ENCODE measurements at places on chromosomes 13 and 19. TPM values are rescaled to one million over a fixed set of nuclear protein-coding genes. Genes with fewer than 3 reads are reported as not detected.

DNA sequence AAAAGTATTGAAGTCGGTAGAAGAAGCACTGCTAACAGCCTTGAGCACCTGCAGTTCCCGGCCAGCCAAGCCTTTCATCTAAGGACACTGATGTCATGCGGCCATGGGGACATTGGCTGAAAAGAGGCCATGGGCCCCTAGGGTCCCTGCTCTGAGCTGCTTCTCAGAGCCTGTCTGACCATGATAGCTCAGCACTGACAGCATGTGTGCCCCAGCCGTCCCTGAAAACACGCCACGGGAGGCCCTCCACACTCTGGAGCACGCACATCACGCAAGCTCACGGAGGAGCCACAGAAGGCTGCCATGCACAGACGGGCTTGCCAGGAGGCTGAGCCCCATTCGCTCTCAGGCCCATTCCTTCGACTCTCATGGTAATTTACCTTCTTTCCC, 51.8 kb downstream of the MLLT1 start:
- DNase-seq: no peak

DNA sequence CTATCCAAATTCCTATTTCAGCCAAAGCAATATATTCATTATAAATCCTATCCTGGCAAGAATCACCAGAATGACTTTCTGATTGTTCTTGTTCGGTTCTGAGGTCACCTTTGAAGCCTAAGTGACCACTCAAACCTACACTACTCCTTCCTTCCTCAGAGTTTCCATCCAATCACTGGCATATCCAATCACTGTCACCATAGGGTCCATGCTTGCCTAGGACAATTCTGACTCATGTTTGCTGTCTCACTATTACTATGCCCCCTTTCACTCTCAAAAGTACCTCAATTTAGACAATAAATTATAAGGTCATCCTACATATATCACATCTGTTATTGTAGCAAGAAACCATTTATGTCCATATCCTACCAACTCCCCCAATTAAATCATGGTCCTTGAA, 58.9 kb downstream of the UBL3 start:
- no peak for DNase-seq

DNA sequence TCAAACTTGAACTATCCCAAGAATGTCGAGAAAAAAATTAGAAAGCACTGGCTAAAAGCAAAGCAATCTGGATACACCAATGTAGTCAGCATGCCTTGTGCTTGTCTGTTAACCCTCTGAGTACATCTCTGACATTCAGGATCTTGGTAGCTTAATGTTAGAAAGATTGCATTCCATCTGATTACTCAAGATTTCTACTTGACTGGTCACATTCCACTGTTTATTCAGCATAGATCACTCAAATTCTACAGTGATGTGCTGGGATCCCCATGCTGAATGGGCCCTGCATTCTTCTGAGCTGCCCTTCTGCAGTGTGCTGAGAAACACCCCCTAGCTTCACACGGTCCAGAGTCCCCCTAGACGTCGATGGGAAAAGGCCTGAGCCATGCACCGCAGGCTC, 295.4 kb upstream of the MAB21L1 start:
- no peak for DNase-seq

GRCh38 chr13:24834902-24835510, 71.0 kb downstream of the RNF17 start:
- peak; percentile 0 for DNase-seq

- DNase-seq: no peak
These were observed 37.2 kb upstream of the LRCH1 start for GRCh38 chr13:46515803-46516202.

DNA sequence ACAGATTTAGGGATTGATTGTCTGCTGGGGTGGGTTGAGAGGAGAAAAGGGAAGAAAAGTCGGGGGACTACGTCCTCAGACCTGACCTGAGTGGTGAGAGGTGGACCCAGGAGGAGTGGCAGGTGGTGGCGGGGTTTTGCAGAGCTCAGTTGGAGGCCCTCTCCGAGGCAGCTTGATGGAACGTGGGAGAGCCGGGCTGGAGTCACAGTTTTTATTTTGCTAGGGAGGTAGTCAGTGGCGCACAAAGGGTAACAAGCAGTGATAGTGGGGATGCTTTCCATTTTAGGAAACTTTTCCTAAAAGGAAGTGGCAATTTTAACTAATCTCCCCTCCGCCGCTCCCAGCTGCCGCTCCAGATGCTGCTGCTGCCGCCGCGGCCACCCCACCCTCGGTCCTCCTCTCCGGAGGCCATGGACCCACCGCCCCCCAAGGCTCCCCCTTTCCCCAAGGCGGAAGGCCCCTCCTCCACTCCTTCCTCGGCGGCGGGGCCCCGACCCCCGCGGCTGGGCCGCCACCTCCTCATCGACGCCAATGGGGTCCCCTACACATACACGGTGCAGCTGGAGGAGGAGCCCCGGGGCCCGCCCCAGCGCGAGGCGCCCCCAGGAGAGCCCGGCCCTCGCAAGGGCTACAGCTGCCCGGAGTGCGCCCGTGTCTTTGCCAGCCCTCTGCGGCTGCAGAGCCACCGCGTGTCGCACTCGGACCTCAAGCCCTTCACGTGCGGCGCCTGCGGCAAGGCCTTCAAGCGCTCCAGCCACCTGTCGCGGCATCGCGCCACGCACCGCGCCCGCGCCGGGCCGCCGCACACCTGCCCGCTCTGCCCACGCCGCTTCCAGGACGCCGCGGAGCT, 1.1 kb upstream of the ZNF581 start:
- DNase-seq: no peak

- no peak for DNase-seq
These were observed 607.4 kb downstream of the GPC6 start for GRCh38 chr13:93834051-93834450.

DNA sequence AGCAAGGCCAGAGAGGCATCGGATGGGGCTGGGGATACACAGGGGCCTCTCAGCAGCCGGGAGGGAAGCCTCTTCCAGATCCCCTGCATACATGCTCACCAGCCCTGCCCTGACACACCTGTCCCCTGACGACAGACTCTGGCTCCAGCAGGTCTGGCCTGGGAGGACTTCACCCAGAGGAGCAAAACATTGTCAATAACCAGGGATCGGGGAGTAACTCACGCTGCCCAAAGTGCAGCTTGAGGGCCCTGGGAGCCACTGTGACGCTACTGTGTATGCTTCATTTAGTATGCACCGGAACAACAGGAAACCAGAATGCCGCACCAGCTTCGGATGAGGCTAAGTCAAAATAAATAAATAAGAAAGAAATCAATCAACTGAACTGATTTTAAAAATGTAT, 12.4 kb upstream of the CD22 start:
- no peak for DNase-seq

DNA sequence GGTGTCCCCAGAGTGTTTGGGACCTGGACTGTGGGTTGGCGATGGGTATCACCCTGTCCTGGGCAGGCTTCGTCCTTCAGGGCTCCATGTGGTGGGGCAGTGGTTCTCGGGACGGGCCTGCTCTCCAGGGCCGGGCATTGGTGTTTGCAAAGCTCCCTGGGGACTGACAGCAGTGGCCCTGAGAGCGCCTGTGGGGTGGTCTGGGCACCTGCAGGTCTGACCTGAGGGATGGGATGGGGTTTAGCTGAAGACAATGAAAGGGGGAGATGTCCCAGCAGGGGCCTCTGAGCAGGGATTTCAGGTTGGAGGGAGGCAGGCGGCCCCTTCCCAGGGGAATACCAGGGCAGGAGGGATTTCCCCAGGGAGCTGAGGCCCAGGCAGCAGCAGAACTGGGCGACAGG, 68.3 kb upstream of the MCF2L start:
- no peak for DNase-seq

GRCh38 chr13:54287062-54287764, 1258.6 kb downstream of the OLFM4 start:
- no peak for DNase-seq

GRCh38 chr13:21913010-21913409, 242.1 kb downstream of the FGF9 start:
- DNase-seq: no peak

The SIGLEC5 gene
- 1.9 TPM for polyA plus RNA-seq

The LINGO3 gene
- not detected for polyA plus RNA-seq

The IGSF23 gene
- polyA plus RNA-seq: not detected
